ENCODE measurements at places on chromosomes 4 and X.

GRCh38 chr4:120009731-120010130 lies 56.9 kb downstream of the MAD2L1 start:
- no peak for DNase-seq

DNA sequence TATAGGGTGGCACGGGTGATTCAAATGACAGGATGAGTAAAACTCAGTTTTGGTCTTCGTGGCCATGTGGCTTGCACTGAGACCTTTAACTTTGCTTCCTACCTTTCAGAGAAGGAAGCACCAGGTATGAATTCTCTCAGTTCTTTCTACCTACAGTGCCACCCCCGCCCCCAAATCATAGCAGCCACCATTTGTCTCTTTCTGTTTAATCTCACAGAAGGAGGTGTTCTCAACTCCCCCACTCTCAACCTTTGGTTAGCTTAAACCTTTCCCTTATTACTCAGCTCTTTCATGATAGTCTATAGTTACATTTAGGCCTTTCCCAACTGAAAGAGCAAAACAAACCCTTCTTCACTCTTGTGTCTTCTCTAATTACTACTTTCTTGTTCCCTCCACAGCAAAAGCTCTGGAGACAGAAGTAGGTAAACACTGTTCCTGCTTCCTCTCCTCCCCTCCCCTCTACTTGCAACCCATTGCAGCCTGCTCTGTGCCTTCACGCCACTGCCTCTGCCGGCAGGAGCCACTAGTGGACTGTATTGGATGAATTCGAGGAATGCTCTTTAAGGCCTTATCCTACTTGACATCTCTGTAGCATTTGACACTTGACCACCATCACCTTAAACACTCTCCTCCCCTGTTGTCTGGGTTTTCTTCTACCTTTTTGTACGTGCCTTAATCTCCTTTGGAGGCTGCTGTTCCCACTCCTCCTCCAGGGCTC lies 123.7 kb downstream of the AFF1 start:
- no peak for DNase-seq

DNA sequence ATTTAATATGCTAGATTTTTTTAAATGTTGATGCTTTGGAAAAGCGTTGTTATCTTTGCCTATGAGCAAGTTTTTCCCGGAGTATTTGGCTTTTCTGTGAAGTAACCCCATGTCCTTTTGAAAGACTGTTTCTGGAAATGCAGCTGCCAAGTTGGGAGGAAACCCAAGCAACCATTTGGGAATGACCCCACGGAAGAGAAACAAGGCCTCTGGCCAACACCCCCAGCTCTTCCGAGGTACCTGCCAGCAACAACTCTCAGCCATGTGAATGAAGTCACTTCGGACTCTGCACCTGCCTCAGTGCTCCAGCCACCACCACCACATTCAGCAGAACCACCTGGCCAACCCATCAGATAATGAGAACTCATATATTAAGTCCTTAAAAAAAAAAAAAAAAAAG lies 36.2 kb upstream of the DHRSX start:
- no peak for DNase-seq

DNA sequence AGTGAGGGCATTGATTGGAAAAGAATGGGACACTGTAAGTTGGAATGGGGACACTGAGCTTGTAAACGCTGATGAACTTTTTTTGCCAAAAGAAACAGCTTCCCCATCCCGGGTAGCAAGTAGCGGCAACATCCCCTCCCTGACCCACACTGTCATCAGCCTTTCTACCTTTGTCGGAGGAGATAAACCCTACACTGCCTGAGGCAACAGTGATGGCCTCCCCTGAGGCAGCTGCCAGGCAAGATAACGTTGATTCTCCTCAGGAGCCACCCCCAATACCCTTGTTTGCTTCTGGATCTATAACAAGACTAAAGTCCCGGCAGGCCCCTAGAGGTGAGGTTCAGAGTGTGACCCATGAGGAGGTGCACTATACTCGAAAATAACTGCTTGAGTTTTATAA lies 10.3 kb upstream of the RAB33B start:
- DNase-seq = no peak

DNA sequence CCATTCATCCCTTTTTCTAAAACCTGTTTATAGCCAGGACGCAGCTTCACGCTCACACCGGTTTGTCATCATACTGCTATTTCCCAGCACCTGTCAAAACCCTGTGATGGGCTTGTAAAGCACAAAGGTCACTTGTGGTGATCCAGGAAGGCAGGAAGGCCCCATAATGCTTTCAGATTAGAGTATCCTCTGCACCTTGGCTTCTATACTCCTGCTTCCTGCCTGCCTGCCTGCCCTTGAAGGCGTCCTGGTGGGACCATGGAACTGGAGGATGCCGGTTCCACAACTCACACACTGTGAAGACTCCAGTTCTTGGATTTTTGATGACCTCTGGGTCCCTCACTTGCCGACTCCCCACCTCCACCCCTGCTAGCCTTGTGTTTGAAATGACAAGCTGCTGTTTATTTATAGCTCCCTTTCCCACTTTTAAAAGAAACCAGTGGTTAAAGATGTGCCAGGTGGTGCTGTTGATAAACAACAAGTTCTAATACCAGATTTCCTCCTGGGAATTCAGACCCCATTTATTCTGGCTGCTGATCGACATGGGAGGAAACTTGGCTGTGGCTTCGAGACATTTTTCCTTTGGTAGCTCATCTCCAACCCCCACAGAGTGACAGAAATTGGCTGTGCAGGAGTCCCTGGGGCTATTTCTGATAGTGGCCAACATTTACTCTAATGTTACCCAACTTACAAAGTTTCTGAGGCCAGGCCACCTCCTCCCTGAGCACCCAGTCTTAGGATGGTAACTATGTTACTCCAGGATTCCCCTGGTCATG lies 211.5 kb downstream of the KDR start:
- no peak for DNase-seq

DNA sequence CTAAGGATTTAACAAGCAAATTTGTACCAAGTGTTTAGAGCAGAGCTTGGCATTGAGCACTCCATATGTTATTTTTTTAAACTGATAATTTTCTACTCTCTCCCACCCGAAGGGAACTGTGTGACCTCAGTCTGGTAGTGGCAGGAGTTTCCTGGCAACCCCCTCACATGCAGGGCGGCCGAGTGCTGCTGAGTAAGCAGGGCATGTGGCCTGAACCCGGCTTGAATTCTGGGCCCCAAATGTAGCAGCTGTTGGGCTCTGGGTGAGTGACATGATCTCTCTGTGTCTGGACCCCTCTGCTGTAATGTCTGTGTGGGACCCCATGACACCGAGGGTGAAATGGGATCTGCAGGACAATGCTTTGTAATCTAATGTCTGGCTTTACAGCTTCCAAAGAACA lies 13.6 kb upstream of the C4orf50 start:
- DNase-seq = no peak

- DNase-seq = peak; percentile 15
Measured at GRCh38 chrX:136063340-136064079, 78.3 kb downstream of the SLC9A6 start.

DNA sequence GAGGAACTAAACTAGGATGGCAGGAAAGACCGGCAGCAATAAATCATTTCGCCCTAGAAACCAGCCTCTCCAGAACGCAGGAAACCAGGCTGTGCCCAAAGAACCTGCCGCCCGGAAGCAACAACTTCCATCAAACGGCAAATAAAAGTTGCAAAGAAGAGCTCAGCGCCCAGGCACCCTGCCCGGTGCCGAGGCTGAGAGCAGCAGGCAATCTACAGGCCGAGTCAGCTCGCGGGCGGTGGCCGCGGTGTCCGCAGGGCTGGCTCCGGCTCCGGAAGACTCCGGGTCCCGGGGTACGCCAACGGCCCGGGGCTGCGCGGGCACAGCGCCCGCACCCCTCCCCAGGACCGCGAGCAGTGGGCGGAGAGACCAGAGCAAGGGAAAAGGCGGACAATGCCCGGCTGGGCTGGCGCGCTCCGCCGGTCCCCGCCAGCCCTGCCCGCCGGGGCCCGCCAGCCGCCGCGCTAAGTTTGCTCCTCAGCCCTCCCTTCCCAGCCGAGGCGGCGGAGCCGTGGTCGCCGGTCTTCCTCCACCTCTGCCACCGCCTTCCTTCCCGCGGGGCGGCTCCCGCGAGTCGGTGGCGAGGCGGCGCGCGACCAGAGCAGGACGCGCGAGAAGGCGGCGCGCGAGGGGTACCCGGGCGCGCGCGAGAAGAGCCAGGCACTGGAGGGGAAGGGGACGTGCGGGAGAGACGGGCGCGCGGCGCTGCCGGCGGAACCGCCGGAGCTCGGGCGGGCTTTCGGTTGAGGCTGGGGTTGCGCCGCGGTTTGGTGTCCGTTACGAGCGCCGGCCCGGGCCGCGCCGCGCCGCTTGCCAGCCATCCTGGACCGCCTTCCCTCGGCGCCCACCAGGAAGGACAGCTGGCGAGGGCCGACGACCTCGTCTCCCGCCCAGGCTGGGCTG lies 733 bp downstream of the FRYL start:
- DNase-seq = peak; percentile 23

GRCh38 chr4:98710831-98711230 lies 52.4 kb upstream of the TSPAN5 start:
- DNase-seq = no peak

DNA sequence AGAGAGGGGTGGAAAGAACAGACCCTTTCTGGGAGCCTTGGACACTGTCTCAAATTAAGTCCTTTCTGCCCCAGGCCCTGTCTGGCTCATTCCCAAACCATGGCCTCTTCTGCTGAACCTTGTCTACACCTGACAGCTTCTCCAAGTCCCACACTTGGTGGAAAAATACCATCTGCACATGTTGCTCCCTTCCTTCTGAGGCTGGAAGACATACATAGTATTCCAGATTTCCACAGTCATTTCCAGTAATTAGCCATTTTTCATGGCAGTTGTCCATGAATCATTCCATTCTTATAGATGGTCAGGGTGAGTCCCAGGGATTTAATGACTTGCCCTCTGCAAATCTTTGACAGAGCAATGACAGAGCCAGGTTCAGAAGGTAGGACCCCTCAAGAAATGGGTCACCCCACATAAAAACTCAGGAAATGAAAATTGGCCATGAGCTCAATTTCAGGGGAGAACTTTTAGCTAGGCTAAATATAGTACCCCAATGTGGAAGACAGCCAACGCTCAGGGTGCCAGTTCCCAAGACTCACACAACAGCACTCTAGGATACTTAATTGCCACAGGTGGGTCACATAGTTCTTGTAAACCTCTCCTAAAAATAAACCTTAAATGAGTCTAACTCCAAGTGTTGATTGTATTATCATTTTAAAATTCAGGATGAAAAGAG lies 16.2 kb upstream of the DAPP1 start:
- no peak for DNase-seq

DNA sequence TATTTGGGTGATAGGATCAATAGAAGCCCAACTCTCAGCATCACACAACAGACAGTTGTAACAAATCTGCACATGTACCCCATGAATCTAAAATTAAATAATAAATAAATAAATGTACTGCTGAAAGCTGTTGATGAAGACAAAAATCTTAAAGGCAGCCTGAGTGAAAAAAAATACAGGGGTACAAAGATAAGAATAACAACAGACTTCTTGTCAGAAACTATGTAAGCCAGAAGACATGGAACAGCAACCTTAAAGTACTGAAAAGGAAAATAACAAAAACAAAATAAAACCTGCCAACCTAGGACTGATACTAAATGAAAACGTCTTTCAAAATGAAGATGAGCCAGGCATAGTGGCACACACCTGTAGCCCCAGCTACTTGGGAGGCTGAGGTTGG lies 25.0 kb upstream of the PDLIM5 start:
- no peak for DNase-seq

GRCh38 chr4:77728420-77728819 lies 90.7 kb downstream of the CNOT6L start:
- no peak for DNase-seq

DNA sequence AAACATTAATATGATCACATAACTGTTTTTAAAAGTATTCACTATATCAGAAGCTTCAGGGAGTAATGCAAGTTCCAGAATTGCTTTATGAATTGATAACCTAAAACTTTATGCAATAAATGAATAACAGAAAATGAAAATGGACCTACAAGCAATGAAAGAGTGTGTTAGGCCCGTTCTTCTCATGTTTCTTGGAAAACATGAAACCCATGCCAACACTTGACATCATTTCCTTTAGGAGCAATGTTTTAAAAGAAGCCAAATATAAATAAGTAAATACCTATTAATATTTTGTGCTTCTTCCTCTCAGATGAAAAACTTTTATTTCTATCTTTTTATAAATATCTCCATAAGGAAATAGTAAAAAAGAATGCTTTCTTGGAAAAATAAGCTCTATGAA lies 123.0 kb upstream of the GALNT7 start:
- no peak for DNase-seq

- DNase-seq = no peak
Measured at GRCh38 chr4:62328526-62328925, 1128.4 kb downstream of the ADGRL3 start.

GRCh38 chr4:95472534-95472933 lies 76.2 kb downstream of the UNC5C start:
- DNase-seq = no peak

DNA sequence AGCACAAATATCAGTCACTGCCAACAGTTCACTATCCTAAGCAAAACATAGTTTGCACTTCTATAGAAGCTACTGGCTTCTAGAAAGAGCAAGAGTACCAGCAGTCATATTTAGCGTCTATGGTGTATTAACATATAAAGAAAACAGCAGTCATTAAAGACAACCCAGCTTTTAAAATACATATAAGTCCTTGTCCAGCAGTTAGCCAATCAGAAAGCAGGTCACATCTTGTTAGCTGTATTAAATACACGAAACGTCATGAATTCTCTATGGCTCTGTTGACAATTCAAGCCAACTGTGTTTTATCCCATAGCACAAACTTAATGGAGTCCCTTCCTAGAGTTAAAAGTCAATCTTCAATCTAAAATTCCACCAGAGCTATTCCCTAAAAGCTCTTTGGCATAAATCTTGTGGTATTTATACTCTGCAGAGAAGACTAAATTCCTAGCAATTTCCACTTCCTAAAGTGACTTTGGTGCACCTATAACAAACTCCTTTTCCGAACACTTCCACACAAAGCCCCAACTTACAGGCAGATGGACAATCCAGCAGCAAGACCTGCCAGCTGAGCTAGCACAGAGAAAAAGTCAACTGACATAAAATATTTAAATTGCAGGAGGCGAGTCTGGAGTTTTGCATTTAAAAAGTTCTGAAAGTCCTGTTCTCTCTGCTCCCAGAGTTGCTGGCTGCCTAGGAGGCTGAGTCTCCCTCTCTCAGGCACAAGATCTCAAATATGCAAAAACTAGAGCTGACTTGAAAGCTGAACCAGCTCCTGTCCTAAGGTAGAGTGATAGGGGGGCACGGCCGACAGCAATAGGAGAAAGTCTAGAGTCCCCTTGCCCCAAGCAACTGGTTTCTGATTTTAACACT lies 1.3 kb downstream of the LDB2 start:
- no peak for DNase-seq

GRCh38 chrX:55161581-55161980 lies 58.6 kb upstream of the PAGE5 start:
- DNase-seq = no peak

DNA sequence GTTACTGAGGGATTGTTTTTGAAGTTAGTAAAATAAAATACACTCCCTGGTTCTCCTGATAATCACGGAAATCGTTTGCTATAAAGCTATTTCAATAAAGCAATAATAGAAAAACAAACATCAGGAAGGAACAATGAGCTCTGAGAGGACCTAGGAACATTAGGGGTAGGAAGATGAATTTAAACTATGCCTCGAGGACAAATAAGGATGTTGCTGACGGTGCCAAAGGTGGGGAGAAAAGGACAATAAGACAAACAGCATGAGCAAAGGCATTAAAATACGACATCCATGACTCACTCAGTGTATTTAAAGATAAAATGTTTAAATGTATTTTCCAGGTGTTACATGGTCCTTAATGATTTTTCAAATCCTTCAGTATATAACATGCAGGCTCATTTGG lies 110.3 kb downstream of the MTNR1A start:
- no peak for DNase-seq
